CMK (cell line): ENCODE measurements at places on chromosomes 2 and 18.

- DNase-seq: no peak
Observed at GRCh38 chr2:24117902-24118301, 5.2 kb downstream of the PFN4 start.

DNA sequence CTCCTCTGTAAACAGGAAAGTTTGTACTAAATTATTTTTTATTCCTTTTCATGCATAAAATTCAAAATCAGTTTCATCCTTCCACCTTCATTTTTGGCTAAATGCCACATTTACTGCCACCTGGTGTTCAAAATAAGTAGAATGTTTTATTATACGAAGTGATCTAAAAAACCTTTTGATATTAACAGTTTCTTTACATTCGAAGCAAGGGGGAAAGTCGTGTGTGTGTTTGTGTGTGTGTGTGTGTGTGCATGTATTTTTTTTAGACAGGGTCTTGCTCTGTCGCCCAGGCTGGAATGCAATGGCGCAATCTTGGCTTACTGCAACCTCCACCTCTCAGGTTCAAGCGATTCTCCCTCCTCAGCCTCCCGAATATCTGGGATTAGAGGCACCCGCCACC, 9.0 kb upstream of the SCN9A start:
- no peak for DNase-seq

DNA sequence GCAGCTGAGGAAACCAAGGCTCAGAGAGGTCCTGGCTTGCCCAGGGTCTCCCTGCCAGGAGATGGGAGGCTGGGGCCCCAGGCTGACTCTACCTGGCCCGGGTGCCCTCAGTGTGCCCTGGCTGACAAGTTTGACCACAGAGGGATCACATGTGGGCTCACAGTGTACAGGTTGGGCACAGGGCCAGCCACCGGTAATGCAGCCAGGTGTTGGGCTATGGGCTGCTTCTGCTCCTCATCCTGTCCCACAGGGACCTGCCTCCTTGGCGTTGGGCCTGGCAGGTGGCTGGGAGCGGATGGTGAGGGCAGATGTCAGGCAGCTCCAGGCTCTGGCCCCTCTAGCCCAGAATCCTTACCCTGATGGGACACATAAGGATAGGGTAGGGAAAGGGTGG, 250.5 kb downstream of the LOXHD1 start:
- DNase-seq: no peak

- no peak for DNase-seq
Observed at GRCh38 chr18:54742120-54742519, 86.2 kb upstream of the RAB27B start.

GRCh38 chr2:109375656-109376055, 238.1 kb downstream of the SEPTIN10 start:
- DNase-seq: no peak

- no peak for DNase-seq
Observed at GRCh38 chr2:39470580-39470979, 33.5 kb upstream of the MAP4K3 start.

- no peak for DNase-seq
Observed at GRCh38 chr2:6957910-6958615, 40.9 kb downstream of the RNF144A start.

GRCh38 chr2:73516033-73516432, 126.2 kb downstream of the NAT8 start:
- DNase-seq: no peak

DNA sequence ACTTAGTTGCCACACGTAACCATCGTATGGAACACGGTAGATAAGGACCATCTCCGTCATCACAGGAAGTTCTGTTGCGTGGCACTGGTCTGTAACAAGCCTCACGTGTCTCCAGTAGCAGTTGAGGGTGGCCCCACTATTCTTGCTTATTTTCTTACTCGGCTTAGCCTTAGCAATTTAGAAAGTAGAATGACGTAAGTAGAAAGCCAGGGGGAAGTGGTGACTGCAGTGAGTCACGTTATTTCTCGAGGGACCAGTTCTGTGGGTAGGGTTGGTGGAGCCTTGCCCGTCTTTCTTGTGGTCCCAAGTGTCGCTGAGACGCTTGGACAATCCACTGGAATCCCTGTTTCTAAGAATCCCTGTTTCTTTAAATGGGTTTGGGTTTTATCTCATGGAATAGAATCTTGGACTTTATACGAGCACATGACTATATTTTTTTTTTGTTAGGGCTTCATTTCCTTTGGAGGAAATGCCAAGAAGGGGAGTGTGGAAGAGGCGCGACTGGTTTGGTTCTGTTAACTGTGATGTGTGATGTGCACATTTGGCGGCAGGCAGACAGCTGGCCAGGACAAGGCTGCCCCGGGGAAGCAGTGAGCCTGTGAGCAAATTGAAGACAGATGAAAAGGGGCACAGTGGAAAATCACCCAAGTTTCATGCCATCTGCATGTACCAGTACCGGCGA, 96.2 kb downstream of the CABLES1 start:
- DNase-seq: peak; percentile 43

- no peak for DNase-seq
Observed at GRCh38 chr18:42412896-42413295, 457.9 kb downstream of the PIK3C3 start.

GRCh38 chr2:169354244-169354643, 8.1 kb downstream of the LRP2 start:
- DNase-seq: no peak

GRCh38 chr18:12821408-12821807, 62.6 kb downstream of the PTPN2 start:
- no peak for DNase-seq

GRCh38 chr2:55487686-55488085, 31.8 kb upstream of the CFAP36 start:
- no peak for DNase-seq

DNA sequence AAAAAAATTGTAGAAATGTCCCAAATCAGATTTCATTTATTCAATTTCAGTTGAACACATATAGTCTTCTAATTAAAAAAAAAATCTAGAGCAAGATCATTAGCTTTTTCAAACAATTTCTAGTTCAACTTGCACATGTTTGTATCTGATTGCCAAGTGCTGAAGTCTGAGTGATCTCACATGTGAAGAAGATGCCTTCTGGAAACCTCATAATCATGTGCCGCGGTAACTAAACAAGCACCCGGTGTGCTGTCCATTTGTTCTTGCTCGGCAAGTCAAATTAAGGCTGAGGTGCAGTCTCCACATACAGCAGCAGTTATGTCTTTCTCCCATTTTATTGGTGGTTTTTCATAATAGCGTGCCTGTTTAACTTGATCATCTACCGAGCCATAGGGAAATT, 18.7 kb downstream of the CABLES1 start:
- DNase-seq: no peak
